Forelimb muscle (tissue), 1 donor: ENCODE measurements at places on chromosomes 16 and 17. TPM values are rescaled to one million over a fixed set of nuclear protein-coding genes. Genes with fewer than 3 reads are reported as not detected.
A peak's percentile ranks its signal among the peaks of the same experiment; 100 is the strongest.

AIPL1 gene
- not detected for polyA plus RNA-seq

SYNGR3 gene
- polyA plus RNA-seq: 1.4 TPM

GRIN2C gene
- polyA plus RNA-seq: 0.71 TPM

CCL18 gene
- not detected for polyA plus RNA-seq

- peak; percentile 41 for DNase-seq
Measured at GRCh38 chr16:30092373-30093010, 768 bp upstream of the TBX6 start.

- DNase-seq: no peak
Measured at GRCh38 chr17:81712468-81713003, 452 bp downstream of the SLC25A10 start.

GRCh38 chr17:50268743-50269275 is 5.5 kb upstream of the TMEM92 start:
- DNase-seq: no peak

- no peak for DNase-seq
Measured at GRCh38 chr16:3187798-3188674, at the start of gene OR1F1. OR1F1 (plus strand) TSS chr16:3188204.

DNA sequence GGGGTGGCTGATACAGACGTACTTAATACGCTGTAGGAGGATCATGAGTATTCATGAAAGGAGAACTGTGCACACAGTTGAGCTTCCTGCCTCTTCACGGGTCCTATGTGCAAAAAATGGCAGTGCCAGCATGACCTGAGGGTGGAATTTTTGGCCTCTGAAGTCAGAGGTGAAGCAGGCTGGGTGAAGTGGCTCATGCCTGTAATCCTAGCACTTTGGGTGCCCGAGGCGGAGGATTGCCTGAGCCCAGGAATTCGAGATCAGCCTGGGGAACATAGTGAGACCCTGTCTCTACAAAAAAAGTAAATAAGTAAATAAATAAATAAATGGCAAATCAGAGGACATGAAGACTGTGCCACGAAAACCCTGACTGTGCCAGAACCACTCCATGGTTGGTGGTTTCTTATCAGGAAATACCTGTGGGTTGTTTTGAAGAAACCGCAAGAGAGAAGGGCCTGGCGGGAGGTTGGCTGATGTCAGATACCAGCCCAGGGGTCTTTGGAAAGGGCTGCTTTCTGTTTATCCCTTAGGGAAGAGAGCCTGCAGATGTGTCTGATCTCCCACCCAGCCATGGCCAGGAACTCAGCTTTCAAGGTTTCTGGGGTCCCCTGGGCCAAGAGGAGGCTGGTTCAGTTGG is 3.4 kb downstream of the ASPSCR1 start:
- no peak for DNase-seq

GRCh38 chr17:56536766-56537165 is 56.7 kb upstream of the NOG start:
- no peak for DNase-seq

DNA sequence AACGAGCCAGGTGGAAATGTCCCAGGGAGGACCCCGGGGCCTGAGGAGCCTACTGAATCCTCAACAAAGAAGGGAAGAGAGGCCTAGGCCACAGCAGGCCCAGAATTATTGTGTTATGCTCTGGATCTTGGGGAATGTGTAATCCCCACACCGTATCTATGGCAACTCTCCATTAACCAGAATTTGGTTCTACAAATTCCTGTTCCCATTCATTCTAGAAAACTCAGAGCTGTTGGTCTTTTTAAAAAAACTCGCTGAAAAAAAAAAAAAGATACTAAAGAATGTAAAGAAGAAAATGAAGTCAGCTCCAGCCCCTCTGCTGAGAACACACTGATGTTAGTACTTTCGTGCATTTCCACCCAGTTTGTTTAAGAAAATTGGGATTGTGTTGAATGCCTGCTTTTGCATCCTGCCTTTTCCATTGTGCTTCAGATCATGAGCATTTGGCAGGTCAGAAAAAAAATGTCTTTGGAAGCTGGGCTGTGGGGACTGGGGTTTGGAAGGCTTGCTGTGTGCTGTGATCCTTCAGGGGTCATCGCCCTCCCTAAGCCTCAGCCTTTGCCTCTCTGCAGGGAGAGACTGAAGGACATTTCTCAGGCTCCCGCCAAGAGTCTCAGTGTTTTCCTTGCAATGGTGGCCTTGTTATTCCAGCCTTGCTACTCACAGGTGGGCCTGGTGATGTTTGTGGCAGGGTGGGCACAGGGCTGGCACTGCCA is 69.5 kb downstream of the SREBF1 start:
- DNase-seq: no peak

DNA sequence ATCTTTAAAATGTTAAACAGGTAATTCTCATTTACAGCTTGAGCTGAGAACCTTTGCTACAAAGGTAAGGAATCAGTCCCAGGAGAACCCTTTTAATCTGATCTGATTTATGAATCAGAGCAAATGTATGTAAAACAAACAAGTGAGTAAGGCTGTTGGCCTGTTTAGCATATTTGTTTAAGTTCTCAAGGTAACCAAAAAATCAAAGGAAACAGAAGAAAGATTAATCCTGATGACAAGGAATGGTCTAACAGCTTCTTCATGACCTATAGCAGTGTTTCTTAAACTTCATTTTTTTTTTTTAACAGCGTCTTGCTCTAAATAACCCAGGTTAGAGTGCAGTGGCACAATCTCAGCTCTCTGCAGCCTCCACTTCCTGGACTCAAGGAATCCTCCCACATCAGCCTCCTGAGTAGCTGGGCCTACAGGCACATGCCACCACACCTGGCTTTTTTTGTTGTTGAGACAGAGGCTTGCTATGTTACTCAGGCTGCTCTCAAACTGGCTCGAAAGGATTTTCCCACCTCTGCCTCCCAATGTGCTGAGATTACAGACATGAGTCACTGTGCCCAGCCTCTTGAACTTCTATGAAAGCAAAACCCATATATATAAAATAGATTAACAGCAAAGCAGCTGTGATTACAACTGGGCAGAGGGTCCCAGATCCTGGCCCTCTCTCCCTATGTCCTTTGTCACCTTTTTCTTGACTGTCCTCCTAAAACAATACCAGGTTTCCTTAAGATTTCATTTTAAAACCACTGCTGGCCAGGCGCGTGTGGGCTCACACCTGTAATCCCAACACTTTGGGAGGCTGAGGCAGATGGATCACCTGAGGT is 5.1 kb upstream of the JPT1 start:
- no peak for DNase-seq

GRCh38 chr16:46898006-46898405 is 13.8 kb downstream of the GPT2 start:
- DNase-seq: no peak

DNA sequence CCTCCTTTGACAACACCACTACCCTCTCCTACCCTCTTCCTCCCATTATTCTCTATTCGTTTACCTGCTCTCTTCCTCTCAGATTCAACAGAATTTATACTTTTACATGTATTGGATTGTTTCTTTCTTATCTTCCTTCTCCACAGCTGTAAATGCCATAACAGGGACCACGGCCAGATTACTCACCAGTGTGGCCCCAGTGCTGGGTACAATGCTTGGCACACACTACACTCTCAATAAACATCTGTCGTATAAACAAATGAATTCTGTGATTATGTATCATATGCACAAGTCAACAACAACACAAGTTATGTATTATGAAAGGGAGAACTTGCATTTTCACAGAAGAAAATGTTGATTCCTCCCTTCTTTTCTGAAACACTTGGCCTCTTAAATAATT is 20.0 kb downstream of the AARSD1 start:
- DNase-seq: no peak

DNA sequence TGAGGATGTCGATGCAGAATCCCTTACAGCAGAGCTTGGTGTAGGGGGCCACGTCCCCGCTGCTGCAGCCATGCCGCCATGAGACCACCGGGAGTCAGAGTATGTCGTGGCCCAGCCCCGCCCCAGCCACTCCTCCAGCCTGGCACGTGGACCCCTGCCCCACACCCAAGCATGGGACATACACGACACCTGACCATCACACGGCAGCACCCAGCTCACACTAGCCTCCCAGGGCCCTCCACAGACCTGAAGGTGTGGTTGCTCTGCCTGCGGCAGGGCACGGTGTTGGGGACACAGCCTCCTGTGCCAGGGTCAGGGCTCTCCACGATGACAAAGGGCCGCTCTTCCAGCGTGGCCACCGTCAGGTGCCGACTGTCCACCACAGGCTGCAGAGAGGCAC is 9.4 kb downstream of the GRIN2C start:
- no peak for DNase-seq

DNA sequence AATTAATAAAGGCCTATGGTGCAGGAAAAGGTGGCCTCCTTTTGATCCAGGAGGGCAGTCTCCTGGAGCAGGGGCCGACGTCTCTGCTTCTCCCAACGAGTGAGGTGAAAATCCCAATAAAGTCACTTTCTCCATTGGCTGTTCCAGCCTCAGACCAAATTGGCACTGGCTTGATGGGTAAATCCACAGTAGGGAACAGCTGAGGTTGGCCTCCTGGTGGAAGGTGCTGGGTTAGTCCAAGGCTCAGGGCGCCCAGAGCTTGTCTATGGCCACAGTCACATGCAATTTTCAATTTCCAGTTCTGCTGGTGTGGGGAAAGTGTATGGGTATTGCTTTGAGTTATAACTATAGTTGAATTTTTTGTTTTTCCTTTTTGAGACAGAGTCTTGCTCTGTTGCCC is 79.0 kb downstream of the NETO2 start:
- DNase-seq: no peak

DNA sequence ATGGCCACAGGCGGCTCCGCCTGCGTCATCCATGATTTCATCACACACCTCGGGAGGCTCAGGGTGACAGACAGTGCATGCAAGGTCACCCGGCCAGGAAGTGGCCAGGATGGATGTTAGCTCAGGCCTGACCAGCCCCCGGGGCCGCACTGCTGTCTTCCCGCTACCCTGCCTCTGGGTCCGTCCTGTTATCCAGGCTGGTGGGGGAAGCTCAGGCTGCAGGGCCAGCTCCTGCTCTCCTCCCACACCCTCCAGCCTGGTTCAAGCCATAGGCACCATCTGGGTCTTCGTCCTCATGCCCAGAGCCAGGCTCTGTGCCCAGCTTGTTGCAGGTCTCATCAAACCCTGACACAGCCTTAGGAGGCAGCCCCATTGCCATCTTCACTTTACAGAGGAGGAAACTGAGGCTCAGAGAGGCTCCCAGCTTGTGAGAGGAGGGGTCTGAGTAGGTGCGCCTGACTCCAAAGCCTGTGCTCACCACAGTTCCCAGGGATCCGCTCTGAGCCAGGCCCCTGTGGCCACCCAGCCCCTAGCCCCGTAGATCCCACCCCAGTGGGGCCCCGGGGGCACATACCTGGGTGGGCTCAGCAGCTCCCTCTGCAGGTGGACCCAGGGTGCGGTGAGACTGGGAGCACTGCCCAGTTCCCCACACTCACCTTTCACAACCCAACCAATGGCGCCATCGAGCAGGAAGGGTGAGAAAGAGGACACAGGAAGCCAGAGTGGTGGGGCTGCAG is 412 bp upstream of the ADGRG3 start:
- DNase-seq: no peak

- no peak for DNase-seq
Measured at GRCh38 chr16:80046261-80046660, 445.7 kb upstream of the MAF start.

- no peak for DNase-seq
Measured at GRCh38 chr16:426906-427249, 1.4 kb downstream of the RAB11FIP3 start.

GRCh38 chr16:69745959-69746358 is 8.8 kb downstream of the NOB1 start:
- no peak for DNase-seq

- DNase-seq: no peak
Measured at GRCh38 chr17:56260376-56261002, 107.2 kb downstream of the ANKFN1 start.

- no peak for DNase-seq
Measured at GRCh38 chr16:62046801-62047200, 10.6 kb upstream of the CDH8 start.
